A549 treated with CpdA at 1 μM for 4 hours (cell line): ENCODE measurements at places on chromosomes 2 and 18. TPM values are rescaled to one million over a fixed set of nuclear protein-coding genes. Genes with fewer than 3 reads are reported as not detected.

Gene TMEM198
- 0.33 to 1.5 TPM (median 1.2 TPM) in 5 replicates for total RNA-seq

Gene CD302
- total RNA-seq, result 1.9 to 2.7 TPM (median 2.2 TPM) in 5 replicates

Gene MEP1B
- total RNA-seq, result 0.07 to 0.27 TPM in 2 of 5 replicates, not detected in the others

Gene TMEM178A
- 0.06 to 0.14 TPM in 2 of 5 replicates, not detected in the others for total RNA-seq

Gene KCNS3
- 1.1 to 1.3 TPM (median 1.2 TPM) in 5 replicates for total RNA-seq

Gene ADD2
- 17.7 to 27.3 TPM (median 22.9 TPM) in 5 replicates for total RNA-seq

Gene STON1
- total RNA-seq, result 0.23 to 0.46 TPM (median 0.35 TPM) in 4 of 5 replicates, not detected in the other

Gene CPO
- 0.13 TPM in 1 of 5 replicates, not detected in the others for total RNA-seq
